ENCODE measurements at places on chromosomes 2 and 18.

DNA sequence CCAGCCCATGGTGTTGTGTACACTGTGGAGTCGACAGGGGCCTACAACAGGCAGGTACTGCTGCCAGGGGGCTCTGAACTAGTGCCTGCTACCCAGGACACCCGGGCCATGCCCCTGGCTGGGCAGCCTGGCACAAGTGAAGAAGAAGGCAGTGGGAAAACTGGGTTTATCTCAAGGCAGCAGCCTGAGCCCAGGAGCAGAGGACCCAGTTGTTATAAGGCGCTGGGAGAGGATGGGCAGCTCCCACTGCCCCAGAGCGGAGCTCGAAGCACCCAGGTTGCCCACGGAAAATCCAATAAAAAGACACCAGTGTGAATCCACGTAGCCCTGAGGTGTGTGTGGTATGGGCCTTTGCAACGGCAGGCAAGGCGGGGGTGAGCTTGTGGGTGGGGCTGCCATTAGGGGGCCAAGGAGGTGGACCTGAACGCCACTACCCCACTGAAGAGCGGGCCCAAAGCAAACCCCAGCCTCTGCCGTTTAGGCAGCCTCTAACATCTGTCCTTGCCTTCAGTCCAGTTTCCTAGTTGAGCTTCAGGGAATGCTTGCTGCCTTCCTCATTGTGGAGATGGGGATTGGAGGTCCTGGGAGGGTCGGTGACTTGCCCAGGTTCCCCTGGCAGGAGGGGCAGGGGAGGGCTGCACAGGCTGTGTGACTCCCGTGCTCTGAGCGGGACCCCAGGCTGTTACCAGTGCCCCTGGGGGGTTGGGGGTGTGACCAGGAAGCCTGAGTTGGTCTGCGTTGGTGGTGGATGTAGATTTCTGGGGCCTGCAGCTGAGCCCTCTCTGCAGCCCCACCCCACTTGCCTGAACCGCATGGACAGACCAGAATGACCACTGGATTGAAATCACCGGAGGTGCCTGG, 16.0 kb downstream of the ARID5A start:
- DNase-seq, result no peak

- DNase-seq, result no peak
These were observed 75.0 kb downstream of the SOCS6 start for GRCh38 chr18:70363861-70364260.

GRCh38 chr18:13276530-13277520, 58.3 kb downstream of the LDLRAD4 start:
- no peak for DNase-seq

- DNase-seq, result no peak
These were observed 113.4 kb upstream of the WDSUB1 start for GRCh38 chr2:159399716-159400415.

DNA sequence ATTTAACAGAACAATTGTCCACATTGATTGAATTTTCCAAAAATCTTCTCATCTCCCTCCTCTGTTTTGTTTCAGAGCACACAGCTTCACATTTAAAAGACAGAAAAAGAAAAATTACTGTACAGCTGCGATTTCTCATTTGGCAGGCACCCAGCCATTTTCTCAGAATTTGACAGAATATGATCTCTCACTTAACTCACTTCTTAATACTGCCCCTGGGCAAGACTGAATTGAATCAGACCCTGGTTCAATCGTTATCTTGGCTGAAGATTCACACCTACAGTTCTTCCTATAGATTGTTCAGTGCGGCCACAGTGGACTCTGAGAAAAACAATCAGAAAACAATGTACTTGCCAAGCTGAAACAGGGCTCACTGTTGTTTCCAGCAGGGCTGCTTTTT, 90.2 kb upstream of the LHCGR start:
- no peak for DNase-seq

DNA sequence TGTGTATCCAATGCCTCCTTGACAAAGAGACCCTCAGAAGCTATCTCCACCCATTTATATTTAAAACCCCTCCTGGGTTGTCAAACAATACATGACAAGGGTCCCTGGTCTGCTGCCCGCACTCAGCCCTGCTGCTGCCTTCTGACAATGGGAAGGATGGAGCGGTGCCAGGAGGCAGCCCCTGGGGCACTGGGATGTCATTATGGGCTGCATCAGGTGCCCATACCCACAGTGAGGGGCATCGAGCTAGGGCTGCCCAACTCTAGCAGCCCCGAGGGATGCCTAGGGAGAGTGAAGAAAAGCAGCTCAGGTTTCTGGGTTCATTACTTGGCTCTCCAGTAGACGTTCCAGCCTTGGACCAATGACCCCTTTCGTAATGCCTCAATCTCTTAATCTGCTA, 301.7 kb downstream of the ALK start:
- DNase-seq, result no peak

DNA sequence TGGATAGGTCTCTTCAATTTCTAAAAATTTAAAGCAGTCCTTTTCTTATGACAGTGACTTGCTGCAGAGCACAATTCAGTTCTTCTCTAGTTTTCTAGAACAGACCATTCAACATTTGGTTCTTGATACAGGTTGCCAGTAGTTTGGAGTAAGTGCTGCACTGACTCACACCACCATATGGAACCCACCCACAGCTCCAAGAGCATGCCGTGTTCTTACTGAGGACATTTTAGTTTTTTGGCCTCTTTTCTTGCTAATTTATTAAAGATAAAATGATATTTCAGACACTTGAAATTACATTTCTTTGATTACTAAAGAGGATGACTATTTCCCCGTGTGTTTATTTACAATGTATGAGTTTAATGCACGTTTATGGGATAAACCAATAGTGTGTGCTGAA, 120.0 kb downstream of the COL4A4 start:
- no peak for DNase-seq

DNA sequence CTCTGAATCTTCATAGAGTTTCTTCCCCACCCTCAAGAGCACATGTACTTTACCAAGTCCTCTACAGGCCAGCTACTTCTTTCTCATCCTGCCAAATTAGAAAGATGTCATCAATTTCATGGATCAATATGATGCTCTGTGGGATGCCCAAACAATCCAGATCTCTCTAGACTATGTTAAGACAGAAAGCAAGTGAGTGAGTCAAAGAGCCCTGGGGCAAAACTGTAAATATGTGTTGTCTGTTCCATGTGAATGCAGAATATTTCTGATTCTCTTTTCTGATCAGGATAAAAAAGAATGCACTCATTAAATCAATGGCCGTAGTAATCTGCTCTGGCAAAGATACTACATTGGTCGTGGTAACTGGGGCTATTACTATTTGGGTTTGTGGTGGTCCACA, 53.1 kb upstream of the ROCK2 start:
- no peak for DNase-seq

DNA sequence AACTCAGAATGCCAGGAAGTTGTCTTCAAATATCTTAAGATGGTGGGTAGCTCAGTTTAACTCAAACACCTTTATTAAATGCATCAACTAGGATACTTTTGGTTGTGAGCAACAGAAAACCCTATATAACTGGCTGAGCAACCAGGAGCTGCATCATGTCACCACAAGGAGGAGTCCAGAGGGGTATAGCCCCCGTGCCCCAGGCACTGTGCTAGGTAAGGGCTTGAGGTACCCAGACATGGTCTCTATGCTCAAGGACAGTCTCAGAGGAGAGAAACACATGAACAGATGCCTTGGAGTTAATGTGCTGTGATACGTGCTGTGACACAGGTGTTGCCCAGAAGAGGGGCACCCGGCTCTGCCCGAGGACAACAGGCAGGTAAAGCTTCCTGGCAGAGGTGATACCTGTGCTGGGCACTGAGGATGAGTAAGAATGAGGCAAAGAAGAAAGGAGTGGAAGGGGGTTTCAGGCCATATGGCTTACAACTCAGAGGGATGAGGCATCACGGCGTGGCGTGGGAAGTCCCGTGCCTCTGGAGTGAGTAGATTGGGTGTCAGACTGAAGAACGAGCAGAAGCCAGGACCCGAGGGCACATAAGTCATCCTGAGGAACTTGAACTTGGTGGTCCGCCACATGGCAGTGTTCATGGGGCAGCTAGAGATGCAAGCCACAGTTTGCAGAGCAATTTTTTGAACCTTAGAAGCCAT, 32.0 kb upstream of the CAB39 start:
- DNase-seq, result no peak
